ENCODE measurements at places on chromosomes 12 and 14.

DNA sequence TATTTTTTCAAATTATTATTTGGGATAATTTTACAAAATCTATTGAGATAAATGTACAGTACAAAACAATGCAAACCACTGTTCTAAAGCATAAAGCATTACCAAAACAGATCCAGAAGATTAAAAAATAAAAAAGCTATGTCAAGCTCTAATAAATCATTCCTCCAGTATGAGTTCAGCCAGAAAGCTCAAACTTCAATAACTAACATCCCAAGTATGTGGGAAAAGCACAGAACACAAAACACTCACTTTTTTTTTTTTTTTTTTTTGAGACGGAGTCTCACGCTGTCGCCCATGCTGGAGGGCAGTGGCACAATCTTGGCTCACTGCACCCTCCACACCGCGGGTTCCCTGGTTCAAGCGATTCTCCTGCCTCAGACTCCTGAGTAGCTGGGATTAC, 11.3 kb downstream of the SAV1 start:
- DNase-seq, result no peak

DNA sequence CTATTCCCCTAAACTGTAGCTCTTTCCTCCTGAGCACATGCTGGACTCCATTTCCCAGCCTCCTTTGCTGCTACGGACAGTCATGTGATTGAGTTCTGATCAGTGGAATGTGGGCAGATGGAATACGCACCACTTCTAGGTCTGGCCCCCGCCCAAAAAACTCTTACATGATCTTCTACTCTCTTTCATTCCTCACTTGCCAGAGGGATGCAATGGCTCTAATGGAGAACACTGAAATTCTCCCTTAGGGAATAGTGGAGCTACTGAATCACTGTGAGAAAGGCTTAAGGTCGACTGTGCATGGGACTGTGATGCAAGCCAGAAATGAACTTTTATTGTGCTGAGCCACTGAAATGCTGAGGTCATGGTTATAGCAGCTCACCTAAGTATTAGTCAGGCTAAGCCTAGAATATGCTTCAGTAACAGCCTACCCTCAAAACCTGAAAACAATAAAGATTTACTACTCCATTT, 13.0 kb upstream of the TMED2 start:
- peak; percentile 71 for DNase-seq

GRCh38 chr12:119292893-119293630, 41.5 kb upstream of the CCDC60 start:
- no peak for DNase-seq

DNA sequence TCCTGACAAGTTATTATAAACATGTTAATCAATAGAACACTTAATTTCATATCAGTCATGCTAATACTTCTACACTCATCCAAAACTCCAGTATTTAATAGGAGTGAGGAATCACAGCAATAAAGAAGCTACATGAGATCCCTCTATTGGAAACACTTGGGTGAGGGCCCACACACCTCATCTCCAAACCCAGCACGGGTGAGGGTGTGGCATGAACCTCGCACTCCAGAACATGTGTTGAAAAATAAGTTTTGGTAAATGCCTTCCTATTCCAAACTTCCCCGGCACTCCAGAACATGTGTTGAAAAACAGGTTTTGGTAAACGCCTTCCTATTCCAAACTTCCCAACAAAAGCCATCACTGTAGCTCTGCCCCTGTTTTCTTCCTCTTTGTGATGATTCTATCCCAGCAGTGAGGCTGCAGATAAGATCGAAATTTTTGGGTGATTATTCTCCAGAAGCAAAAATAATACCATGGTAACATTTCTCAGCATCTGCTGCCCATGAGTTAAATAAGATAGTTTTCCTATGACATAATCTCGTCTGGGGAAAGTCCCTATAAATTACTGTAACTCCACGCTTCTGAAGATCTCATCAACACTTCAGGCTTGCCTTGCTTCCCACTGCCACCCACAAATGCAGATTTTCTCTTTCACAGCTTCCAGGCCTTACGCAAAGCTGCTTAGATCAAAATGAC, 24.4 kb upstream of the PTPRB start:
- DNase-seq, result peak; percentile 67

GRCh38 chr14:30431552-30431951, 127.4 kb upstream of the G2E3 start:
- no peak for DNase-seq

GRCh38 chr12:32889011-32889760, 7.4 kb downstream of the PKP2 start:
- DNase-seq, result no peak

DNA sequence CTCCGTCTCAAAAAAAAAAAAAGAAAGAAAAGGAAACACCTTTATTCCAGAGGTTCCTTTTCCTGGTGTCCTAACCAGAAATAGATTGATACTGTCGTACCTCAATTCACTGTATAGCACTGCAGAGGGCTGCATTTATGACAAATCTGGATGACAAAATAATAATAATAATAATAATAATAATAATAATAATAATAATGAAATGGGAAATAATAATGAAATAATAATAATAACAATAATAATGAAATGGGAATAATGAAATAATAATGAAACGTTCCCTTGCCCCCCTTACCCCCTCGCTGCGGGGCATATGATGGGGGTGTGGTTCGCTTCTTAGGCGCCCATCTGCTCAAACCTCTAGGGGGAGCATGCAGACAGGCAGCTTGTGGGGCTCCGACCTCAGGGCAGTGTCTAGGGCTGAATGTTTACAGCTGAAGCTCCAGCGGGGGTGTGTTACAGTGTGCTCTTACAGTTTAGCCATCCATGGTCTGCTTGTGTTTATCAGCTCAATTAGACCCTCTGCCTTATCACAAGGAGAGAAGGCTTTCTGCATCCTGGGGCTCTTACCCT, 1088.3 kb upstream of the SEL1L start:
- peak; percentile 31 for DNase-seq

DNA sequence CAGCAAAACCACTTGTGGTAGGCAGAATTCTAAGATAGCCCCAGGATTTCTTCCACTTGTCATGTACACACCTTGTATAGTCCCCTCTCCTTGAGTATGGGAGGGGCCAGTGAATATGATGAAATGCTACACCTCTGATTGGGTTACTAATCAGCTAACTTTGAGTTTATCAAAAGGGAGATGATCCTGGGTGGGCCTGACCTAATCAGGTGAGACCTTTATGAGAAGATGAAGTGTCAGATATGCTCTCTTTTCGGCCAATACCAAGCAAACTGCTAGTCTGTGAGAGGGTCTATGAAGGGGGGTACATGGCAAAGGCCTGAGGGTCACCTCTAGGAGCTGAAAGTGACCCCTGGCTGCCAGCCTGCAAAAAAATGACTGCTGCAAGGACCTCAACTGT, 154.3 kb upstream of the CRY1 start:
- DNase-seq, result no peak

DNA sequence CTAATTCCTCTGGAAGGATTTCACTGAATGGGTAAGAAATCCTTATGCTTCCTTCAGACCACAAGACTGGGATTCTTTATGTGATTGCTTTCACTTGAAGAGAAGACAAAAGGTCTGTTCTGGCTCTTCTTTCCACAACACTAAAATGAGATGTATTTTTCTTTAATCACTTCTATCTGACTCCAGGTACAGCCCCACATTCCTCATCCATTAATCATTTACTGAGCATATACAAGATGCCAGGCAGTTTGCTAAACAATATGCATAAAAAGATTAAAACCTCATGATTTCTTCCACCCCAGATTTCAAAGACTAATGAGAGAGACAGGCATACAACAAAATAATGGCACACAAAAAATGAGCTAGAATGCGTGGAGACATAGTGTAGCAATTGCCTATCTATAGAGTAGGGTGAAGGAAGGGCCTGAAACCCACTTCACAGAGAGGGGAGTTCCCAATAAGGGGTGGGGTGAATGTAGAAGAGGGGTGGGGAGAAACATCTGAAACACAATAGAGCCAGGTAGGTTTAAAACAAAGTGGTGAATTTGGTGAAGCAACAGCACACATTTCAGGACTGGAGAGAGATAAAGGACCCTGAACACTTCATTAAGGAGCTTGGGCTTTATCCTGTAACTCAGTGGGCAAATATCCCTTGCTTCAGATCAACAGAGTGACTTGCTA, 65.1 kb upstream of the PRB2 start:
- no peak for DNase-seq

DNA sequence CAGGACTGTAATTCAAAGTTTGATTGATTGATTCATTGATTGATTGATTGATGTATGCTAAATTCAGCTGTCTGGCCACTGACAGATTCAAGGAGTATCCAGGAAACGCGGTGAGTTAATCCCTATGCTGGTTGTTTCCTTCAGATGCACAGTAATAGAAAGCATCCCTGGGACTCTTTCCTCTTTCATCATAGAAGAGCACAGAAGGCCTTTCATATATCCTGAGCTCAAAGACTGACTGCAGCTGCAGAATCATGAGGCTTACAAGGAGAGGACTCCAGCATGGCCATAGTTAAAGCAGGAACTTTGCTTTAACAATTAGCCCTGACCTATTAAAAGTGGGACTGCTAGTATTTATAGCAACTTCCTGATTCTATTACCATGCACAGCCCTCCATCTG, 187.7 kb upstream of the TMTC1 start:
- DNase-seq, result no peak

DNA sequence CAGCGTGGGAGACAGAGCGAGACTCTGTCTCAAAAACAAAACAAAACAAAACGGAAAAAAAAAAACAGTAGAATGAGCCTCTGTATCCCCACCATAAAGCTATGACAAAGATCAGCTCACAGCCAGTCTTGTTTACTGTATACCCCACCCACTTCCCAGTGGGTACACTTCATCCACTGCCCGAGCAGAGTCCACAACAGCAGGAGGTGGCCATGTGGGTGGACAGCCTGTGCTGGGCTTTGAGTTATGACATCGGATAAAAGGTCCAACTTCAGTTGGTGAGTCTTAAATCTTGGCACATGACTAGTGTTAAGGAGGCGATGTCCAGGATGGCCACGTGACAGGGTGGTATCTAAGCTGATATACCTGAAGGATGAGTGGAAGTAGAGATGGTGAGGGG, 34.8 kb upstream of the MAPKAPK5 start:
- no peak for DNase-seq

GRCh38 chr14:73241481-73242165, 4.3 kb downstream of the PAPLN start:
- no peak for DNase-seq

GRCh38 chr14:104265918-104266630, 127.7 kb downstream of the KIF26A start:
- DNase-seq, result no peak

Data from HT1080 (cell line).